ENCODE measurements at places on chromosomes 2 and 18.

GRCh38 chr2:190221429-190221828 is 98.2 kb downstream of the HIBCH start:
- DNase-seq, result no peak

DNA sequence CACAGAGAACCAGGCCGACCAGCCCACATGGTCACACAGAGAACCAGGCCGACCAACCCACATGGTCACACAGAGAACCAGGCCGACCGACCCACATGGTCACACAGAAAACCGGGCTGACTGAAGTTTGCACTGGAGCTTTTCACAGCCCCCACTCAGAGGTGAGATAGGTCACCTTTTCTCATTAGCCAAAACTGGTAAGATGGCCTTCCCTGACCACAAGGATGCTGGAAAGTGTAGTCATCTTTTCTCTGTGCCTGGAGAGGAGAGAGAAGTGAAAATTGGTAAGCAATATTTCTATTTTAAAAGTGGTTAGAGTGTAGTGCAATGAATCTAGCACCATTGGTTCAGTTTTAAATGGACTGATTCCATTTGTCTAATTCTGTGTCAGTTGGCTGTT is 247.1 kb downstream of the NEDD4L start:
- DNase-seq, result no peak

GRCh38 chr18:3015204-3015592 is 2.3 kb upstream of the LPIN2 start:
- DNase-seq, result no peak

DNA sequence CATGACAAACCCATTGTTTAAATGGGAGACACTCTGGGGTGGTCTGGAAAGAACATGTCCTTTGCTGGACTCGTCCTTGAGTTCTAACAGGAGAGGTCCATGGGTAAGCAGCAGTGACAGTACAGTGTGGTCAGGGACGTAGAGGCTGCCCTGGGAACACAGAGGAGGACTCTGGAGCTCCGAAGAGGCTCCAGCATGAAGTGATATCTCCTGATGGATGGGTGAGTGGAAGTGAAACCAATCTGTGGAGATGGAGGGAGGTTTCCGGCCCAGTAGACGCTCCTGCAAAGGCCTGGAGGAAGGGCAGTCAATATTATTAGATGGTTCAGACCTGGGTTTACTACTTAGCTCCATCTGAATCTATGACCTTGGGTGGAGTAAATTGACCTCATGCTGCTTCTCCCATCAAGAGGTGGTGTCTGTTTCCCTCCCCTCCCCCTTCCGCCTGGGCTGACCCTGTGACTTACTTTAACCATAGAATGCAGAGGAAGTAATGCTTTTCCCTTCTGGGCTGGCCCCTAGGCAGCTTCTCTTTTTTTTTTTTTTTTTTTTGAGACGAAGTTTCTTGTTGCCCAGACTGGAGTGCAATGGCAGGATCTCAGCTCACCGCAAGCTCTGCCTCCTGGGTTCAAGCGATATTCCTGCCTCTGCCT is 2.3 kb upstream of the TFCP2L1 start:
- no peak for DNase-seq

- no peak for DNase-seq
These were observed 25.5 kb upstream of the KCNE4 start for GRCh38 chr2:223026357-223027110.

GRCh38 chr2:74011246-74011645 is 26.5 kb downstream of the TET3 start:
- DNase-seq, result no peak

GRCh38 chr2:23588508-23589201 is 203.7 kb downstream of the KLHL29 start:
- no peak for DNase-seq

DNA sequence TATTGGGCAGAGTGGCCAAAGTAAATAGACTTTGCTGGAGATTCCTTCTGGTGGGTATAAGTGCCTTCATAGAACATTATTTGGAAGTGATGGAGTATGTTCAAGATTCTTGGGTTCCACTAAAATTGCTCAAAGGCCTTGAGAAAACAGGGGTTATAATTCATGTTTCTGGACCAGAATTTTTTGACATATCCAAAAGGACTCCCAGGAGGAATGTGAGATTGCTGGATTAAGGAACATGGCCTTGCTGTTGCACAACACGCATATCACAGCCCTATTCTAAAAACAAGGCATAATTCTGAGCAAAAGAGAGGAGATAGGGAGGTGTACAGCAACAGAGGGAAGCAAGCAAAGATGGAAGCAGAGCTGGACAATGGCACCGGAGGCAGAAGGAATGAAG is 111.7 kb upstream of the TNP1 start:
- no peak for DNase-seq

GRCh38 chr2:144115739-144116291 is 404.1 kb downstream of the ZEB2 start:
- DNase-seq, result no peak

DNA sequence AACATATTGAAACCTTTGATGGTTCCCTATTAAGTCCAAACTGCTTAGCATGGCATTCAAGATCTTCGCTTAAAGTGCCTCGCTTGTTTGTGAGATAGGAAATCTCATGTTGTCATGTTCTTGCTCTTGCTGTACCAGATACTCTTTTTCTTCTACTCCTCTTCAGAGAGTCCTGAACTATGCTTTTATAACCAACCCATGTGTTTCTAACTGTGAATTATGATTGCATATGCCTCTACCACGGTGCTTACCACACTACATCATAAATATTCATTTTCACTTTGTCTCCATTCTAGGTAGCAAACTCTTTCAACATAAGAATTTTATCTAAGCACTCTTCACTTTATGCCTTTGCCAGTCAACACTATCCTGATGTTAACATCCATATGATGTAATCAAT is 23.6 kb downstream of the STAT4 start:
- DNase-seq, result no peak

- DNase-seq, result peak; percentile 43
These were observed 81.9 kb downstream of the EHBP1 start for GRCh38 chr2:62787386-62787785.

GRCh38 chr2:189698020-189698887 is 23.8 kb downstream of the ANKAR start:
- DNase-seq, result no peak

DNA sequence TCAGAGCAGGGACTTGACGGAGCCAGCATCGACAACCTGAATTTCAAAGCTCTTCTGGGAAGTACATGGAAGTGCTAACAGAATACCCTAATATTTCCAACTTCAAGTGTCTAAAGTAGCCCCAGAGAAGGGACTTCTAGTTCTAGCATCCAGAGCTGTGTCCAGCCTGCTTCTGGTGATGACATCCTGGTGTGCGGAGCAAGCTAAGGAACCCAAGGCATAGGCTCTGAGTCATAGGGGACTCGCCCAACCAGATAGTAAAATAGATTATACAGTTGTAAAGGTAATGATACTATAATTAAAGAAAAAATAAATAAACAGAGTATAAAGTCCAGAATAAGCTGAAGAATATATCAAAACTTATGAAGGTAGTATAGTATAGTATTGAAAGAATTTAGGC is 108.1 kb upstream of the SERPINE2 start:
- no peak for DNase-seq

DNA sequence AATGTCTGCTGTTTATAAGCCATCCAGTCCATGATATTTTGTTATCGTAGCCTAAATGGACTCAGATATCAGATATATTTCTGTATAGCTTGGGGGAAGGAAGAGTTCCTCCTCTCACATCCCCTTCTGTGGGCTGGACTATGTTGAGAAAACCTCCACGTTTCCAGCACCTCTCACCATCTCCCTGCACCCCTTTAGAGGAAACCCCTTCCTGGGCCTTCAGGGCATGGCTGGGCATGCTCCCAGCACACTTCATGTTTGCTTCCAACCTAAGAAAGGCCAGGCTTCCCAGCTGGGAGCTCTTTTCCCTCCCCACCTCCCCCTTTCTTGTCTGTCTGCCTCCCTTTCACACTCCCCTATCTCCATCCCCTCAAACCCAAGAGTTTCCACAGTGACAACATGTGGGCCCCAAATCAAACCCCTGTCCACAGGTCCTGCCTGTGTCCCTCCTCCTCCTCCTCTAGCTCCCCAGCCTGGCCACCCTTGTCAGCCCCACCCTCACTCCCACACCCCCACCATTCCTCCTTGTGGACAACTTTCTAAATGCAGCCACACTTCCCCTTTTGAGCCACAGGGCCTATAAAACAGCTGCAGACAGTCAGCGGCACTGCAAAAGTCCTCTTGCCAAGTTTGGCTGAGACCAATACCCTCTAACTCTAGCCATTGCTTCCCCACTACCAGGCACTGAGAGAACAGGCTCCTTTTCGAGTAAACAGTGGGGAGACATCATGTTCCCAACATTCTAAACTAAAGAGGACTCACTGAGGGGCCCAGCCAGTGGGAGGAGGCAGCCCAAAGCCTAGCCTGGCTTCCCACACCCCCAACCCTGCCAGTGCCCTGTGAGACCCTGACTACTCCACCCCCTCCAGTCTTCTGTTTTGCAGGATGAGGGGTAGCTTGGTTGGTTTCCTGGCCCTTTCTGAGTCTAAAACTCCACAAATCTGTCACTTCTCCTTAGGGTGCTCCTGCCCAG is 120.5 kb downstream of the ZFP36L2 start:
- DNase-seq, result no peak

GRCh38 chr2:165003443-165004130 is 48.3 kb upstream of the SLC38A11 start:
- DNase-seq, result no peak

GRCh38 chr2:127104881-127105655 is 1.9 kb downstream of the BIN1 start:
- DNase-seq, result no peak

DNA sequence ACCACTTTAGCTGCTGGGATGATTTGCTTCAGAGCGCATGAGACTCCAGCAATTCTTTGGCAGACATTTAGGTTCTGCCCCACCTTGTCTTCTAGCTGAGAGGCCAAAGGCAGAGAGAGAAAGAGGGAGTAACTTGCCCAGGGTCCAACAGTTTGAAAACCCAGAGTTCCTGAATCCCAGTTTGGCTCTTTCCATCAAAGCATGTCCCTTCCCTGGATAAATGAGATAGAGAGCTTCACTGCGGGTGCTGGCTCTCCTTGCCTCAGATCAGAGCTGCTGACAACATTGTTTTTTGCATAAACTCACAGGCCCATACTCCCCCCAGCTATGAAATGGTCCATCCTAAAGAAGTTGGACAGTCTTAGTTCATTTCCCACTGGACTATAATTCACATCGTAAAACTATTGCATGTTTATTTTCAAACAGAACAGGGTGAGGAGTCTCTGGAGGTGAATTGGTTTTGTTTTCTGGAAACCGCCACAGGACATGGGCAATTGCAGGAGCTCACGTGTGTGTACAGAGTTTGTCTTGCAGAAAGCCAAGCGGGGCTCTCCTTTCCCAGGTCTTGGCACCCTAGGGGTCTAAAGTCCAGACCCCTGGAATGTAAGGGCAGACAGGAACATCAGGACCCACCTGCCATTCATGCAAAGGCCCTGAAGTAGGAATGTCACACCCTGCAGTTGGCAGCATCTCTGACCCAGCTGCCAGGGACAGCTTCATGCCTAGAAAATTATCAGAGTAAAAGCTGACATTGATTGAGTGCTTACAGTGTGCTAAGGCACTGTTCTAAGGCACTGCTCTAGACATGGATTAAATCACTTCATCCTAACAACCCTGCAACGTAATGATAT is 25.0 kb upstream of the SLC14A2 start:
- no peak for DNase-seq

DNA sequence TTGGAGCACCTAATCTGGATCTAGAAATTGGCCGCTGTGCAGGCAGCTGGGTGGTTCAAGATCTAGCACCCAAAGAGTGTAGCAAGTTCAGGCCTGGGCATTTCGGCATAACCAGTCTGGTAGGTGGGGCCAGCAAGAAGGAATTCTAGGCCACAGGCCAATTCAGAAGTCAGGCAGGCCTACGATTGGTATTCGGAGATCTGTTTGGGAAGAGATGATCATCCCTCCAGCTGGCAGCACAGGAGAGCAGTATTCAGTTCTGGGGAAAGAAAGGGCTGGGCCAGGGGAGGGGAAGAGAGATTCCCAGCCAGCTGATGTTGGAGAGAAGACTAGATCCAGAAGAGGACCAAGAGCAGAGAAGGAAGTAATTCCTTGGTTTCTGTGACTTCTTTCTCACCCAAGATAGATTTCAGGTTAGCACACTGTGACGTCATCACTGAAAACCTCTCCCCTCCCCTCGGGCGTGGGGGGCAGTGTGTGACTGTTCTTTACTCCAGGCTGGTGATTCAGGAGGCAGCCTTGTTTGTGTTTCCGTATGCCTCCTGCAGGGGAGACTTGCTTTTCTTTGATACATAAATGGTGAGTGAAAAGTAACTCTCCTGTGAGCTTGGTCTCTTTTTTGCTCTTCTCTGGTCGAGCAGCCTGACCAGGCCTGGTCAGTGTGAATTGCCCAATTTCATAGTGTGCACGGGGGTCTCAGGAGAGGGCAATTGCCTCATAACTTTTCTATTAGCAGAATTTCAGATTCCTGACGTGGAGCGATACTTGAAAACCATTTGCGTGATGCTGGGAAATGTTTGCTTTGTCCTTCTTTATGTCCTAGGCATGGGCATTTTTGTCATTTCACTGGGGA is 61.1 kb downstream of the MEIS1 start:
- DNase-seq, result peak; percentile 30

DNA sequence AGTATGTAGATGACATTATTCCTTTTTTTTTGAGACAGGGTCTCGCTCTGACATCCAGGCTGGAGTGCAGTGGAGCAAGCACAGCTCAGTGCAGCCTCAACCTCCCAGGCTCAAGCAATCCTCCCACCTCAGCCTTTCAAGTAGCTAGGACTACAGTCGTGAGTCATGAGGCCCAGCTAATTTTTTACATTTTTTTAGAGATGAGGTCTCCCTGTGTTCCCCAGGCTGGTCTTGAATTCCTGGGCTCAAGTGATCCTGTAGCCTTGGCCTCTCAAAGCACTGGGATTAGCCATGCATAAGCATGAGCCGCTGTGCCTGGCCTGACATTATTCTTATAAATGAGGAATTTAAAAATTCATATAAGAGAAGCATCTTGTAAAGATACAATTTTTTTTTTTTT is 86.9 kb downstream of the FAM117B start:
- no peak for DNase-seq

- peak; percentile 71 for DNase-seq
These were observed 22.3 kb upstream of the ATP5MC3 start for GRCh38 chr2:175203621-175204496.

DNA sequence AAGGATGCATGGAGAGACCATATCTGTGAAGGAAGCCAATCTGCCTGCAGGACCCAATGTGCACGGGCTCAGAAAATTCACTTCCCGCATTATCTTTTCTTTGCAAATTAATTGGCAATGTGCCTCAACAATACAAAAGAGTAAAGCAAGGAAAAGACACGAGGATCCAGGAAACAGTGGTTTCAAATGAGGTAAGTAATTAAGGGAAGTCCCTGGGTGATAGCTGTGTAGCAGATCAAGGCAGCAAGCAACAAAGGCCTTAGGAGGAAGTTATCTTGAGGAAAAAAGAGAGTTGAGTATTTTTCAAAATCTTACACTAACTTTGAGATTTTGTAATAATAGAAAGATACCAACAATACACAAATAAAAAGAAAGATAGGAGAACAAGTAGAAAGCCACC is 44.3 kb upstream of the TGIF1 start:
- no peak for DNase-seq

DNA sequence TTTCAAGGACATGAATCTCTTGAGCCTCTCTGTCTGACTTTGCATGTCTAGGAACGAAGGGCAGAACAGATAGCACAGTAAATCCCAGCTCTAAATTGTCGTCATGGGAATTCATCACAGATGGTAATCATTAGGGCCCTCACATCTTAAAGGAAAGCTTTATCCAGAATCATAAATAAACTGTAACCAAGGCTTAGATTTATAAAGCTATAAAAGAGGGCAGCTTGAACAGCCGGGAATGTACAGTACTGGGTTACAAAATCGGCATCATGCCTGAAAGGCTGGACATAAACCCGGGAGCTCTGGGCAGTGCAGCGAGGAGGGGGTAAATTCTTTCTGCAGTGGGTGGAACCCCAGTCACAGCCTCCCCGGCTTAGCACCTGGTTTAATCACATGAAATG is 144.4 kb downstream of the GFPT1 start:
- DNase-seq, result peak; percentile 61
